ENCODE measurements at places on chromosomes 4 and X.

DNA sequence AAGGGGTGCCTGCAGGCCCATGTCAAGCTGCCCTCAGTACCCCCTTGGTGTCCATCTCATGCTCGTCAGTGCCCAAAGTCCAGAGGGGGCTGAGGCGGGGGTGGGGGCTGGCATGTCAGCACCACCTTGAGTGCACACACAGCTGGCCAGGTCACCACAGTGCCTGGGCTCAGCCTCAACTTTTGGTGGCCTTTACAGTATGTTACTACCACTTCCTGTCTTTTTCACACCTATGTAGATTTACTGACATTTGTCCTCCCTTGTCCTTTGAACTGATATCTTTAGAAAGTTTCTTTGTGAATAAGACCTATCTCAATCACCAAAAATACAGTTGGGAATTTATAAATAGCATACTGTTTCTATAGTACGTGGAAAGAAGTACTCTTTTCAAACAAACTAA, 58.7 kb upstream of the NPNT start:
- DNase-seq = no peak

- DNase-seq = peak; percentile 41
Observed at GRCh38 chrX:38061335-38061734, 55.0 kb downstream of the SYTL5 start.

DNA sequence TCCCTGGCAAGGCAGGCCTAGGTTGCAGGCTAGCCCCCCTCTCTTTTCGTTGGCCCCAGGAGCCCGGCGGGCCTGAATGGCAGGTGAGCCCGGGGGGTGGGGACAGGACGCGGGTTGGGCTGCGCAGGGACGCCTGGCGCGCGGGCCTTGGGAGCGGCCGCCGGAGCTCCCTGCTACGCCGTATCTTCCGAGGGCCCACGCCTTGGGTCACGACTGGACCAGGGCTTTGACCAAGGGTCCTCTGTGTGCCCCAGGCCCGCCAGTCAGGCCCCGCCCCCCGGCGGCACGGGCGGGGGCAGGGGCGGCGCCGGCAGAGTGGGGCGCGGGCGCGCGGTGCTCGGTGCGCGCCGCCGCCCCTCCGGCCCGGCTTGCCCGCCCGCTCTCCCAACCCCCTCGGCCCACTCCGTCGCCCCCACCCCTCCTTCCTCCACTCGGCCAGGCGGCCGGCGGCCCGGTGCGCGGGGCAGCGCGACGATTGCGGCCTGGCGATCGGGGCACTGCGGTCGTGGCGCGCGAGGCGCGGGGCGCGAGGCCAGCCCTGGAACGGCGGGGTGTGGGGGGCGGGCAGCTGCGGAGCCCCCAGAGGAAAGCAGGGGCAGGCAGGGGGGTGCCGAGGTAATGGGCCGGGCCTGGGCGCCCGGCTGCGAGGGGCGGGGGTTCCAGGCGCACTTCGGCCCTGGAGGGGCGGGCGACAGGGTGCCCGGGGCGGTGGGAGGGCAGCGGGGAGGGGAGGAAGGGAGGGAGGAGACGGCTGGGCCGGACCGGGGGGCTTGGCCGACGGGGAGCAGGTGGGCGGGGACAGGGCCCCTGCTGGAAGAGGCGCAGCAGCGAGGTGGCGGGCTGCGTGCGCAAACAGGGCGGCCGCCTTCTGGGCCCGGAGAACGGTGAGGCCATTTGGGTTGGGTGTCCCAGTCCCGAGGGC, at the start of gene PRRG3:
TSS of gene PRRG3 (plus strand) at position 798 of the 922 bp plus-strand sequence. CDS start 3,357 bp downstream, outside the sequence.
- DNase-seq = no peak

- no peak for DNase-seq
Observed at GRCh38 chr4:122100508-122100907, 51.6 kb upstream of the BLTP1 start.

- DNase-seq = peak; percentile 23
Observed at GRCh38 chr4:61500883-61501282, 300.8 kb downstream of the ADGRL3 start.

DNA sequence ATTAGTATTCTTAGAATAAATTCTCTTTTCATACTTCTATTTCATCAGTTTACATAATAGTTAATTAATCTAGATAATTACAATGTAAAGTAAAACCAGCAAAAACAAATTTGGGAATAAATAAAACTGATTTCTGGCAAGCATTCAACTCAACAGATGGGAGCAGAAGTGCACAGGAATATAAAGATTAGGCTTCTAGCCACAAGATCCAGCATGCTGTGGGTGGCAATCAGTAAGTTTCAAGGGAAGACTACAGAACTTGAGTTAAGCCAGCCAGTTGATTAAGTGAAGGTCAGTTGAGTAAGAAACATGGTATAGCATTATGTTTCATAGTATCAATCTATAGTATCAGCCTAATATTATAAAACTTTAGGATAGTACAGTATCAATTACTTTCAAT, 324.2 kb upstream of the AADAT start:
- no peak for DNase-seq

DNA sequence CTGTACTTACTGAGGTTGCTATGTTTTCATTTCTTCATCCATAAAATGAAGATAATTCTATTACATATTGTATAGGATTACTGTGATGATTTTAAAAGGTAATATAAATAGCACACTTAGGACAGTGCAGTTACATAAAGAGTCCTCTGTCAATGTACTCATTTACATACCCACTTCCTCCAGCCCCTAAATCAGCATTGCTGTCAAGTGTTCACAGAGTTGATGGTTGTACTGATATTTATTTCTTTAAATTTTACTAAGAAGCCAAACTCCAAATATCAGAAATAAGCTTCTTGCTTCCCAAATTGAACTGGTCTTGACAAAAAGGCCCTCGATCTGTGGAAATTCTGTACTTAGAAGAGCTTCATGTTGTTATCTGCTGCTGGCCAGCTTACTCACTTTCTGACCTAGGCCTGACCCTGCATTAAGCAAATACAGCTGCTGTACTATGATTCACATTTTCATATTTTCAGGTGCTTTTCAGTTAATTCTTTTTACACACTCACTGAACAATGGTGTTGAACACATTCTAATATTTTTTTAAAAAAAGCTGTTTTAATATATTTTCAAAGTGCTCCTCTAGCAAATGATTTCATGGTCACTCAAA, 259.6 kb downstream of the UNC5C start:
- peak; percentile 21 for DNase-seq

GRCh38 chrX:130654409-130654950, 248.5 kb downstream of the ENOX2 start:
- no peak for DNase-seq

GRCh38 chrX:456551-457291, 70.0 kb upstream of the PPP2R3B start:
- no peak for DNase-seq

- peak; percentile 22 for DNase-seq
Observed at GRCh38 chr4:80592950-80593349, 257.4 kb downstream of the CFAP299 start.

DNA sequence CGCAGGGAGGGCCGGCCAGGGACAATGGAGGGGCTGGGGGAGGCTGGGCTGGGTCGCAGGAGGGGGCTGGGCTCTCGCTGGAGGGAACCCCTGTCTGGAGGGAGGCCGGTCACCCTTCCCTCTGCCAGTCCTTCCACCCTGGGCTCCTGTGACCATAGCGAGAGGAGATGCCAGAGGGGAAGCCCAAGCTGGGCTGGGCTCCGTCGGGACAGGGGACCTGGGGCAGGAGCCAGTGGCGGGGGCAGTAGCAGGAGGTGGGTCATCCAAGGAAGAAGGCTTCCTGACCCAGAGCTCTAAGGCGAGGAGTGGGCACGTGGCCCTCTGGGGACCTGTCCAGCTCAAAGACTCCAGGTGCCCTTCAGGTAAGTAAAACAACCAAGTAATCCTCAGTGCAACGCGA, 16.9 kb downstream of the CTAG1B start:
- DNase-seq = no peak

GRCh38 chrX:40169193-40170101, 71.7 kb upstream of the BCOR start:
- DNase-seq = peak; percentile 80

DNA sequence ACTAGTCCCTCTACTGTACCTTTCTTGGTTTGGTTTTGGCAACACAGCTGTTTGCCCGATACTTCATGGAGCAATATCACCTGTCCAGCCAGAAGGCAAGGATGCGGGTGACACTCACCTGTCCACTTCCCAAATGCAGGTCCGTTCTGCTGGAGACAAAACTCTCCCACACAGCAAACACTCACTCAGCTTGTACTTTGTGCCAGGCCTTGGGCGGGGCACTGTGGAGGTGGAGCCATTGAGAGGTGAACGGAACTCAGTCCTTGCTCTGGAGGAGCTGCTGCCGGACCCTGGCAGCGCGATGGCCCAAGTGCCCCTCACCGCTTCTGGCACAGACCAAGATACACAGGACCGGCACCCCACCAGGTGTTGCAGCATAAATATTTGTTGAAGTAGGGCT, 15.3 kb upstream of the HMGB3 start:
- DNase-seq = no peak

- no peak for DNase-seq
Observed at GRCh38 chrX:128309311-128309710, 257.1 kb upstream of the ACTRT1 start.

DNA sequence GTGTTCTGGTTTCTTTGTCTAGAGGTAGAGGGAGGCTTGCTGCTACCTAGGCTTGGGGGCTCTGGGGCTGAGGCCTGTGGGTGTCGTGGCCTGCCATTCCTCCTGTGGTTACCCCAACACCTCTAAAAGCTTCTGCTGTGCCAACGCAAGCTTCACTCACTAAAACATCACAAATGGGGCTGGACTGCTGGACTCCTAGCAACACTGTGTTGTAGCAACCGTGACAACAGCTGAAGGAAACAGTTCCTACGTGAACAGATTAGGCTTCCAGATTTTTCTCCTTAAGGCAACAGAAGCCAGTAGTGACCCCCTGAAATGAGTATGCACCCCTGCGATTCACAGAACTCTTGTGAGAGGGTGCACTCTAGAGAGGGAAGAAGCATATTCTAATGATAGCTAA, 138.3 kb upstream of the TEX13D start:
- DNase-seq = no peak

DNA sequence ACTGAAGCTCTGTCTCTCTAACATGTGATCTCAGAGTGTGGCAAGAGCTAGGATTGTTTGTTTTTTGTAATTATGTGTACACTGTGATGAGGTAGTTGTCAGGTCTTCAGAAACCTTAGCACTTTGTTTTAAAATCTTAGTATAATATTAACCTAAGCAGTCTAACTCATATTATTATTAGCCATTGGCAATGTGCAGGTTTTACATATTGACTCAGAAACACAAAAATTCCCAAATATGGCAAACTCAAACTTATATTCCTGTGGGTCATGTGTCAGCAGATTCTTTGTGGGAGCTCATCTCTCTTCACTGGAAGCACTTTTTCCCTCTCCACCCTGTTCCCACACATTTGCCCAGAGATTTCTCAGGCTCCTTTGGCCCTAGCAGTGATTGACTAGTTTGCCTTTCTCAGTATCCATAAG, 8.2 kb upstream of the PWWP3B start:
- no peak for DNase-seq

DNA sequence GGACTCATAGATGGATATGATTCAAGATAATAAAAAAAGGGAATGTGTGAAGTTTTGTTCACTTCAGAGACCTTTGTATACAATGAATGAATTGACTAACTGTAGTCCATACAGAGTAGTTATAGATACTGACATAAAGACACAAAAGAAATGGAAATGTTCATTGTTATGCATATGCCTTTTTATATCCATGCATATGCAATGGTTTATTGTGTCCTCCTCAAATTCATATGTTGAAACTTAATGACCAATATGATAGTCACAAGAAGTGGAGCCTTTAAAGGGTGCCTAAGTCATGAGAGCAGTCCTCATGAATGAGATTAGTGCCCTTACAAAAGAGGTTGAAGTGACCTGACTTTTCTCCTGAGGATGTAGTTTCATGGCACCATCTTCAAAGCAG, 467.5 kb upstream of the NDST4 start:
- DNase-seq = no peak

- peak; percentile 75 for DNase-seq
Observed at GRCh38 chr4:121822796-121823504, 733 bp downstream of the CCNA2 start.

DNA sequence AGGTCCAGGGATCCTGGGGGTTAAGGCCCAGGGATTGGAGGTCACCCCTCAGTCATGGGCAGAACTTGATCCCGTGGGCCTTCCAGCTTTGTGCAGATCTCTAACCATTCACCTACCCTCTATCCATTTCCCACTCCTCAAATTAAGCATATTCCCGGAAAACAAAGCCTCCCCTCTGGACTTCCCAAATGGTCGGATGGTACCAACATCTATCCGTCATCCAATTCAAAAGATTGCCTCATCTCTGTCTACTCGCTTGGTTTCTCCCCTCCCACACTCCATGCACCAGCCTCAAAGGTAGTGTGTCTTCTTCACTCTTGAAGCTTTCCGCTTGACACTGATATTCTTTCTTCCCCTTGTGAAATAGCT, 473 bp upstream of the BCLAF3 start:
- peak; percentile 7 for DNase-seq

GRCh38 chr4:65242156-65242846, 428.0 kb downstream of the EPHA5 start:
- DNase-seq = no peak

DNA sequence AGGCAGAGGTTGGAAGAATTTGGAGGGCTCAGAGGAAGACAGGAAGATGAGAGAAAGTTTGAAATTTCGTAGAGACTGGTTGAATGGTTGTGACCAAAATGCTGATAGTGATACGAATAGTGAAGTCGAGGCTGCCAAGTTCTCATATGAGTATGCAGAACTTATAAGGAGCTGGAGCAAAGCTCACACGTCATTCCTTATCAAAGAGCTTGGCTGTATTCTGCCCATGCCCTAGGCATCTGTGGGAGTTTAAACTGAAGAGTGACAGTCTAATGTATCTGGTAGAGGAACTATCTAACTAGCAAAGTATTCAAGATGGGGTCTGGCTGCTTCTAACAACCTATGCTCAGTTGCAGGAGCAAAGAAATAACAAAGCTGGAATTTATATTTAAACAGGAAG, 102.1 kb downstream of the PCDH18 start:
- no peak for DNase-seq

DNA sequence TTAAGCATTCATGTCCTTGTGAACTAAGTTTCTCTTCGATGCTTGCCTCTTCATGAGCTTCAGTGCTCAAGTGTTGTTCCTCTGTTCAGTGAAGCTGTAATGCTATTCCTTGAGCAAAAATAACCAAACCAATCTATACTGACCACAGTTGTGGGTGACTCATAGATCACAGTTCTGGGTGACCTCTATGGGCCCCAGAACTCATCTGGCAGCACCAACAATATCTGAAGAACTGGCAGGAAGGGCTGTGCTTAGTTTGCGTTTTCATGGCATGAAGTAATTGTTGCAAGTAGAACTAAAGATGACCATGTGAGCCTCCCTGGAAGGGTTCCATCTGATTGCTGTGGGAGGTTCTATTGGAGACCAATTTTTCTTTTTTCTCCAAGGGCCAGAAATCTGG, 106.2 kb downstream of the CCNG2 start:
- DNase-seq = no peak

Data from RKO (cell line).